ENCODE measurements at places on chromosomes 3 and 15.

DNA sequence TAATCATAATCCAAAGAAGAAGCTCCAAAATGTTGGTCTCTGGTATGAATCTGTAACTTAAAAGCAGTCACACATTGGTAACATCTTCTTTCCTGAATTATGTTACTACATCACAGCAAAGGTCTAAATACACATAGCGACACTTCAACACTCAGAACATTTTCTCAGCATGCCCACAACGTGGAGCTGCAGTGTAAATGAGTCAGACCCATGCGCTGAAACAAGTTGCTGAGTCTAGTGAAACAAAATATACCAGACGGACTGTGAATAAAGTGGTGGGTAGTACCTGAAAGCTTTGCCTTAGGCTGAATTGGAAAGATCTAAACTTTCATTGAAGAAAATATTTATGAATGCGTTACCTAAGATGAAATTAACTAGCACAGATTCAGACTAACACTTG is 33.2 kb upstream of the GOLGA8B start:
- no peak for DNase-seq

DNA sequence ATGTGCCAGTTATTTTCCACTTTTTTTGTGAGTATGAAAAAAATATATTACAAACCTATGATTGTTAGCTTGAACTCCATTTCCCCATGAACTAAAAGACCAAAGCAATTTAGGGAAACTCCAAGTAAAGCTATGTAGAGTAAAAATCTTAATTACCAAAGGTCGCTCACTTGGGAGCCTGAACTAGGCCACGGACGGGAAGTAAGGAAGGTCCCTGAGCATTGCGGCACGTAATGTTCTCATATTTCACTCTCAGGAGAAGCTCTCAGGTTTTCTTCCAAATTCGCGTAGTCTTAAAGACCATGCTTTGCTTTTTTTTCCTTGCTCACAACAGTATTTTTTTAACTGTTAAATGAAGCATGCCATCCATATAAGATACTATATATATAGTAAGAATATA is 215.3 kb upstream of the RARB start:
- no peak for DNase-seq

DNA sequence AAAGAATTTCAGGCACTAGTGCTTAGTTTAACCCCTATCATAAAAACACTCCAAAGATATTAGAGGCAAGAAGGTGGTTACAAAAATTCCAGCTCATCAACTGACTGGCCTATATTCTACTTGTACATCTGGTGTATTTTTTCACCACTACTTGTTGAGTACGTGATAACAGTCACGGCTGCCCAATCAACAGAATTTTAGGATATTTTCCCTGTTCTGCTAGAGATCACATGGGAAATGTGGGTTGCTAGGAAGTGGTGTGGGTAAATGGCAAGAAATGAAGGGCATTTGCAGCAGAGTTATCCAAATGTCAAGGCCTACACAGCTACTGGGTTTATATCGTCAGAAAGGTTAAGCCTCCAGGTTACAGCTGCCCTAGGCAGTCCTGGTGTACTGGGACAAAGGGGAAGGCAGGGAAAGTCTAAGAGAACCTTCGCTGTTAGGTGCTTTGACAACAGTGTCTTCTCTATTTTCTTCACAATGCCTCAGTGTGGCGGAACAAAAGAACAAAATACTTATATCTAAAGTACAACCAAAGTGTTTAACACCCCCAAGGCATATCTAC is 81.9 kb downstream of the FMN1 start:
- no peak for DNase-seq

DNA sequence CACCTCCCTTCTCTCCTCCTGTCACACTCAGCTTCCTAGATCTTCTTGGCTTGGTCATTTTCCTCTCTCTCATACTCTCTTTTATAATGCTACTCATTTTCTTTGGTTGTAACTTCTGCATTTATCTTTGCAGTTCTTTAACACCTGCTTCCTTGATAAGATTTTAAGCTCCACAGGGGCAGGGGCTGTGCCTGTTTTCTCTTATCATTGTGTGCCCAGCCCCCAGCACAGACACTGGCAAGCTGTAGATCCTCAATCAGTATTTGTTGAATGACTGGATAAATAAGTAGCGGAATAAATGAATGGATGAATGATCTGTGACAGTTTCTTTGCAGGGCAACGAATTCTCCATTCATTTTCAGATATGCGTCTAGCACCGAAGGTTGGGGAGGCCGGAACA is 64.3 kb upstream of the MEX3B start:
- DNase-seq, result no peak

- DNase-seq, result no peak
Observed at GRCh38 chr3:128075522-128076482, 23.6 kb downstream of the SEC61A1 start.

Data from GF-D8 (cell line).